ENCODE measurements at places on chromosomes 7 and 10. TPM values are rescaled to one million over a fixed set of nuclear protein-coding genes. Genes with fewer than 3 reads are reported as not detected.
A peak's percentile ranks its signal among the peaks of the same experiment; 100 is the strongest.

DNA sequence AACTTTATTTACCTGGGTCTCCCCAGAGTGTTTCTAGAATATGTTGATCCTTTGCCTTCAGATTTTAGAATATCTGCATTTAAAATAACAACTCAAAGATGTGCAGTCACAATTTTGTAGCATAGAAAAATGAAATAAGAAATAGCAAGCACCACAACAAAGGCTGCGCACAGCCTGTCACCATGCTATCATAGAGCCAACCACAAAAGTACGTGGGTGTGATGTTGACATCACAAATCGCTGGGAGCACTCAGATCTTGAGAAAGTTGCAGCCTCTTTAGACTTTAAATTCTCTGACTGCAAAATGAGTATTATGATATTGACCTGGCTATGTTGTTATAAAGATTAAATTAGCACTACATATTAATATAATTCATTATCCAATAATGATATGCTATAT, 177.9 kb downstream of the TNS3 start:
- peak; percentile 53 for DNase-seq
- peaks cover 15% of the 10 kb centered on the region for H3K4me1 ChIP-seq
- H3K27me3 ChIP-seq: no peaks in the 10 kb centered on the region

DNA sequence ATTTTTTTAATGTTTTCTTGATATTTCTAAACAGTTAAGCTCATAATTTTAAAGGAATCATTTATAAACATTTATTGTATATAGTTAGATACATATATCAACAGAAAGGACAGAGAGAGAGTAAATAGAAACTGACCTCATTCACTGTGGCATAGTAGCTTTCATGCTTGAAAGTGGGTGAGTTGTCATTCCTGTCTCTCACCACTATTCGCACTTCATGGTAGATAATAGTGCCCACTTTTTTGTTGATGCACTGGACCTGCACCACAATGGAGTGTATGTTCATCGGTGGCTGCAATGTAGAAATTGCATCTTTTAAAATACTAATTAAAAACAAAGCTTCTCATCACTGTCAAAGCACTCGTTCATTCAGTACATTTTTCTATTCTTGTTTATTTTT, 432.0 kb downstream of the PCDH15 start:
- no peaks in the 10 kb centered on the region for H3K36me3 ChIP-seq
- no peak overlapping the region for H3K4me3 ChIP-seq
- no peak overlapping the region for H3K27ac ChIP-seq
- no peak for DNase-seq
- no peaks in the 10 kb centered on the region for H3K4me1 ChIP-seq

GRCh38 chr10:100725869-100726426, 19.4 kb upstream of the PAX2 start:
- no peaks in the 10 kb centered on the region for H3K4me1 ChIP-seq
- no peak overlapping the region for H3K4me3 ChIP-seq
- peaks cover 73% of the 10 kb centered on the region for H3K27me3 ChIP-seq
- no peak overlapping the region for H3K27ac ChIP-seq
- H3K36me3 ChIP-seq: no peaks in the 10 kb centered on the region

DNA sequence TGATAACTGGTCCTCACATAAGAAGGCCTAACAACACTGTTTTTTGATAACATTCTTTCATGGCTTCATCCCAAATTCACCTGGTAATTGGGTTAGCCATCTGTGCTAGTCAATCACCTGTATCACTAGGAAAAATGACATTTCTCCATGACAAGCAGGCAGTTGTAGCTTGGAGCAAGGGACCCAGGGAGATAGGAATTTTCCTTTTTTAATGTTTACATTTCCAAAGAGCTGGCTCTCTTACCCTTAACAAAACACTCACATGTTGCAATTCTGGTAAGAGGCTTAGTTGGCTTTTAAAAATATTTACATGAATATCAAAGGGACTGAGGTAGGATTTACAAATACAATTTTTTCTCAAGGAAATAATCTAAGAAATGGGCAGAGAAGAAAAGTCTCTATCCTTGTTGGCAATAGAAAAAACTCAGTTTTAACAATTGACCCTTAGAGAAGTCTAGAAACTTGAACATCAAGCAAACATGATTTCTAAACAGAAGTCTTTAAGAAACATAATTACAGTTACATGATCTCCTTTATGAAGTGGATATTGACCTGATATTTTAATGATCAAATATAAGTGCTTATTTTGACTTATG, 16.1 kb upstream of the AKR1C1 start:
- peak overlapping the region; percentile 25 for H3K27ac ChIP-seq
- no peaks in the 10 kb centered on the region for H3K27me3 ChIP-seq
- H3K36me3 ChIP-seq: no peaks in the 10 kb centered on the region
- H3K4me3 ChIP-seq: no peak overlapping the region

- H3K4me1 ChIP-seq: no peaks in the 10 kb centered on the region
- no peak overlapping the region for H3K4me3 ChIP-seq
- peak; percentile 7 for DNase-seq
- no peak overlapping the region for H3K27ac ChIP-seq
- H3K36me3 ChIP-seq: 0 out of 2 replicates have a peak, but pooled peaks cover 1% of the 10 kb centered on the region
Measured at GRCh38 chr7:133428326-133428725, 175.4 kb downstream of the EXOC4 start.

- no peak overlapping the region for H3K4me3 ChIP-seq
- H3K27me3 ChIP-seq: no peaks in the 10 kb centered on the region
- H3K36me3 ChIP-seq: peaks cover 1% of the 10 kb centered on the region
Measured at GRCh38 chr10:72800000-72800740, 93.4 kb upstream of the OIT3 start.

DNA sequence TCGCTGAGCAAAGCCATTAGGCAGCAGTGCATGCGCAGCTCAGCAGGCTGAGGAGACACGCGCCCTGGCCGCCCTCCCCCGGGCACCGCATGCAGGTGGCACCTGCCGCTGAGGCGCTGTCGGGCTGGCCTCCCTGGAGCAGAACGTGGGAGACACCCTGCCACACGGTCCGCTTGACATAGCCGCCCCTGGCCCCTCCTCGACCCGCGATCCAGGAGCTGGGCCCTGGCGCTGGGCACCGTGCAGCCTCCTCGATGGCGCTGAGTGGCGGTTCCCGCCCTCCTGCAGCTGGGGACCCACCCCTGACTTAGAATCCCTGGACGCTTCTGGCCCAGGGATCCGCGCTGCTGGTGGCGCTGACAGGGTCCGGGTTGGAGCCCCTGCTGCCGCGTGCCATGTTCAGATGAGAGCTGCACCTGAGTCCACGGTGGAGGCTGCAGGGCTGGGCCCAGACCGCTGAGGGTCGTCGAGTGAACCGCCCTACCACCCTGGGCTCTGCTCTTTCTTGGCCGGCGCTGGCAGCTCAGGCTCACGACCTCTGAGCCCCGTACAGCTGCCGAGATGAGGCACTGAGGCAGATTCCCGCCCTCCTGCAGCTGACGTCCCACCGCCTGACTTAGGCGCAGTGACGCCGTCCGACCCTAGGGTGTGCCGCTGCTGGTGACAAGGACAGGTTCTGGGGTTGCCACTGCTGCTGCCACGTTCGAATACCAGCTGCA, 116.8 kb downstream of the OR13A1 start:
- no peaks in the 10 kb centered on the region for H3K36me3 ChIP-seq
- peaks cover 3% of the 10 kb centered on the region for H3K27me3 ChIP-seq
- H3K4me3 ChIP-seq: no peak overlapping the region
- H3K4me1 ChIP-seq: no peaks in the 10 kb centered on the region

DNA sequence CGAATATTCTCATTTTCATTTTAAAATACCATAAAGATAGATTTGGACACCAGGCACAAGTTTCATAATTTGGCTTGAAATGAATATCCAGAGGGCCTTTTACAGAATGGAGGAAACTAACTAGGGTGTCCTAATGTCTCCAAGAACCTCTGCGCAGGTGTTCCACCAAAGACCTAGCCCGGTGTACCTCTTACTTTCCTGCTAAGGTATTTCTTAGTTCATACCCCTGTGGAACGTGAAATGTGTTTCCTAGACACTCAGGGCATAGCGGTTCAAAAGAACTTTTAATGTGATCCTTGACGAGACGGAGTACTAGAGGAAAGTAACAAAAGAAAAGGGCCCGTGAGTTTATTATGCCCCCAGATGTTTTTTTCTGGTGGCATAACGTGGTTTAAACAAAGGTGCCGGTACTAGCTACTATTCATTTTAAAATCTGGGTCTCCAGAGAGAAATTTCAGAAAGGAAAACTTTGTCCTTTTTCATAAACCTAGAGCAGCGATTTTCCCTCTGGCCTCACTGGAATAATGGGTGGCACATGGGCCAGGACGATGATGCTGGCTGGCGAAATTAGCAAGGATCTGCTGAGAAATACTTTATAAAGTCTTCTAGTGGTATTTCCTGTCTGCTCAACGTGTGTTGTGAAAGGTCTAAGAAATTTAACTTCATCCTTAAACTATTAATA, 1.4 kb downstream of the APBB1IP start:
- no peaks in the 10 kb centered on the region for H3K4me1 ChIP-seq
- H3K27ac ChIP-seq: no peak overlapping the region
- H3K27me3 ChIP-seq: no peaks in the 10 kb centered on the region
- no peak for DNase-seq
- no peak overlapping the region for H3K4me3 ChIP-seq
- H3K36me3 ChIP-seq: no peaks in the 10 kb centered on the region

GRCh38 chr10:17506390-17506789, 52.0 kb upstream of the ST8SIA6 start:
- peaks cover 12% of the 10 kb centered on the region for H3K4me1 ChIP-seq
- H3K4me3 ChIP-seq: no peak overlapping the region
- H3K36me3 ChIP-seq: no peaks in the 10 kb centered on the region
- H3K27ac ChIP-seq: no peak overlapping the region

DNA sequence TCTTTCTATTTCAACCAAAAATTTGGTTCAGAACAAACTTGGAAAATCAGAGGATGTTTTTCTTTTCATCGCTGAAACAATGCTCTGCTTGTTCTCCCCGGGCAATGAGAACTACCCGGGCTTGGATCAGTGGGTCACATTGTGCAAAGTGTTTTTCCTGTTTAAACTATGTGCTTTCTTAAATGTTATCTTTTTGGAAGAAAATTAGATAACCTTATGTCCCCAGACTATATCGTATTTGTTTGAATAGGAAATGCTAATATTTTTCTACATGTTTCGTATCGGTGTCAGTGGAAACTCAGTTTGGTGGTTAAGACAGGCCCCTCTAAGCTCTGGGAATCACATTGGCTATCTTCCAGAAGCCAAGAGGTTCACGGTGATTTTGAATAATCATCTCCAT, 319.5 kb upstream of the NFE2L3 start:
- no peaks in the 10 kb centered on the region for H3K36me3 ChIP-seq
- no peak overlapping the region for H3K4me3 ChIP-seq
- H3K4me1 ChIP-seq: peaks cover 13% of the 10 kb centered on the region
- no peak for DNase-seq

The NME8 gene
- total RNA-seq: not detected

The SFTPA1 gene
- total RNA-seq: not detected

The UCN3 gene
- total RNA-seq: not detected

The MUC12 gene
- not detected for total RNA-seq

The ITGA8 gene
- total RNA-seq: under 0.01 TPM

The PKD1L1 gene
- under 0.01 TPM for total RNA-seq

The SPAG6 gene
- total RNA-seq: not detected

The PIP gene
- not detected for total RNA-seq

Data from IMR-90 (cell line).